ENCODE measurements at places on chromosomes 1 and 21.
A peak's percentile ranks its signal among the peaks of the same experiment; 100 is the strongest.

- DNase-seq, result no peak
Measured at GRCh38 chr1:197469620-197470210, 201.7 kb downstream of the CRB1 start.

DNA sequence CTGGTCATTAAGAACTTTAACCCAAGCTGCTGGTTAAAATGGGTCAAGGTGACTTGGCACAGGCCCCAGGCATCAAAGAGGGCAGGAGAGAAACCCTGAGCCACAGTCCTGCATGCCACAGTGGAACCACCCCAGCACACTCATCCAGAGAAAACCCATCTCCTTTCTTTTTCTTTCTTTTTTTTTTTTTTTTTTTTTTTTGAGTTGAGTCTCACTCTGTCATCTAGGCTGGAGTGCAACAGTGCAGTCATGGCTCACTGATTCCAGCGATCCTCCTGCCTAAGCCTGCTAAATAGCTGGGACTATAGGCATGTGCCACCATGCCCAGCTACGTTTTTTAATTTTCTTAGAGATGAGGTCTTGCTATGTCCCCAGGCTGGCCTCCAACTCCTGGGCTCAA, 109.2 kb upstream of the RAB4A start:
- DNase-seq, result no peak

GRCh38 chr1:193747579-193747978, 561.2 kb upstream of the B3GALT2 start:
- DNase-seq, result no peak

DNA sequence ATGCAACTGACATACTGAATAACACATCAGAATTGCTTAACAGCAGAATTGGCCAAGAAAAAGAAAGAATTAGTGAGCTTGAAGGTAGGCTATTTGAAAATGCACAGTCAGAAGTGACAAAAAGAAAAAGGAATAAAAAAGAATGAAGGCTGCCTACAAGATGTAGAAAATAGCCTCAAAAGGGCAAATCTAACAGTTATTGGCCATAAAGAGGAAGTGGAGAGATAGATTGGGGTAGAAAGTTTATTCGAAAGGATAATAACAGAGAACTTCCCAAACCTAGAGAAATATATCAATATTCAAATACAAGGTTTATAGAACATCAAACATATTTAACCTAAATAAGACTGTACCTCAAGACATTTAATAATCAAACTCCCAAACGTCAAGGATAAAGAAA, 67.5 kb downstream of the ATP6V1G3 start:
- DNase-seq, result no peak

DNA sequence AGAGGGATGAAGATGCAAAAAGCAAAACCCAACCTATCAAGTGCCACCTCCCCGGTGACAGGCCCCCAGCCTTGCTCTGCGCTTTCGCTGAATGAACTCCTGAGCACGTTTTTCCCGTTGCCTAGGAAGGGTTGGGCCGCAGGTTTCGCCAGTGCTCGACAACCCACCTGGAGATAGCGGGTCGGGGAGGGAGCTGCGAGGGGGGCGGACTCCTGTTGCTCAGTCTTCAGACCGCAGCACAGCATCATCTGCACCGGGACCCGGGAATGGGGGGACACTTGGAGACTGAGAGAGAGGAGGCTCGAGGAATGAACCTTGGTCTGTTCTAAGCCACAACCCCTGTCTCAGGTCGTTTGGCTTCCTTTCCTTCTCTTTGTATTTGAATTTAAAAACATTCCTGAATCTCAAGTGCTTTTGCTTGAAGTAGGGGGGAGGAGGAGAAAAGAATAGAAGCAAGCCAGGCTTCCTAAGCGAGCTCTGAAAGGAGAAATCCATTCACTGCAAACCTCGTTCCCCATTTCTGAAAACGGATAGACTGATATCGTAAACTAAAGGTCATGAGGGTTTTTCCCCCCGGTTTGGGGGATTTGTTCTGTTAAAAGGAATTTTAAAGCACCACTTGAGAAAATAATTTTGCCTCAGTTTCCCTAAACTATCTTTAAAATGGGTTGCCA, 1.2 kb downstream of the AK5 start:
- no peak for DNase-seq

- no peak for DNase-seq
Measured at GRCh38 chr1:175511496-175511895, 231.9 kb downstream of the TNR start.

GRCh38 chr21:44354001-44354405, 582 bp downstream of the TRPM2 start:
- no peak for DNase-seq

- no peak for DNase-seq
Measured at GRCh38 chr1:47189844-47190508, at the start of gene PDZK1IP1. PDZK1IP1 (minus strand) TSS chr1:47190036; CDS start chr1:47189932, 104 bp downstream.

DNA sequence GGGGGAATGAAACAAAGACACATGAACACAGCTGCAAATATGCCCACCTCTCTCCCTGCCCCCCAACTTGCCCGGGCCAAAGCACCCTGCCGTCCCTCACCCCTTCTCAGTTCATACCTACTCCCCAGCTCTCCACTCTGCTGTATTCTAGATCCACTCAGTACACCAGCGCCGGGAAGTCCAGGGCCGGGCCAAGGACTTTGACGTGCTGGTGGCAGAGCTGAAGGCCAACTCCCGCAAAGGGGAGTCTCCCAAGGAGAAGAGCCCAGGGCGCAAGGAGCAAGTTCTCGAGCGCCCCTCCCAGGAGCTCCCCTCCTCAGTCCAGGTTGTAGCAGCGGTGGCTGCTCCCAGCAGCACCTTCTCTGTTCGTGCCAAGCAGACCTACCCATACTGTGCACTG, 5.0 kb downstream of the ATXN7L2 start:
- no peak for DNase-seq

GRCh38 chr1:20846461-20847374, 59.6 kb upstream of the HP1BP3 start:
- DNase-seq, result no peak

DNA sequence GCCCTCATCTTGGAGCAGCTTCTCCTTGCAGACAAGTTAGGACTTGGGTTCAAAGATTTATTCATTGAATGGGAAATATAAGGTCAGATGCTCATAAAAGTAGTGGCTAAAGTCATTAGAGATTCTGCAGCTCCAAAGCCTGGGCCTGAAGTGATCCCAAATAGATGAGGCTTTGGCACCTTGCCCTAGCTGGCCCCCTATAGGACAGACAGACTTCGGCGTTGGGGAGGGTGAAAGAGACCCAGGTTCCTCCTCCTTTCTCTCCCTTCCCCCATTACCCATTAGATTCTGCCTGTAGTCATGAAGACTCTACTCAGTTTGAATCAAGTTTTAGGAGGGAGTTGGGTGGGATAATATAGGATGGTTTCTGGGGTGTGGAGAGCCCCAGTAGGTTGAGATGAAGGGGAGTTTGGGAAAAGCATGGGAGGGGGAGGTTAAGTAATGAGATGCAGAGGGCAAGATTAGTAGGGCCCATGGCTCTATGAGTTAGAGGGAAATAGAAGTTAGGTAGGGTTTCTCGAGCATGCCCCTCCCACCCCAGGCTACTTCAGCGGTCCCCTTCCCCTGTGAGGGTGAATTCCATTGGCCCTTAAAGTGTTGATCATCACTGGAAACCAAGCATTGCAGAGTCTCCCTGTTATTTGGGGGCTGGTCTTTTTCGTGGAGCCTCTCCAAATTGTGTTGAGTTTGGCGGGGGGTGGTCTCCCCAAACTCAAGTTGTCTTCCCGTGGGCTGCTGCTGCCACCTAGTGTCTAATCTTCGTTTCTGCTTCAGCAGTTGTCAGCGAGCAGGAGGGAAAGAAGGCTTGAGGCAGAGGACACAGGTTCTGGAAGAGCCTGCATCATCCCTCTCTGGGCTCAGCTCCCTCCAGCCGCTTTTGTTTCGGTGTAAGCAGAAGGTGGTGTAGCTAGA, 2.1 kb upstream of the AHDC1 start:
- no peak for DNase-seq

DNA sequence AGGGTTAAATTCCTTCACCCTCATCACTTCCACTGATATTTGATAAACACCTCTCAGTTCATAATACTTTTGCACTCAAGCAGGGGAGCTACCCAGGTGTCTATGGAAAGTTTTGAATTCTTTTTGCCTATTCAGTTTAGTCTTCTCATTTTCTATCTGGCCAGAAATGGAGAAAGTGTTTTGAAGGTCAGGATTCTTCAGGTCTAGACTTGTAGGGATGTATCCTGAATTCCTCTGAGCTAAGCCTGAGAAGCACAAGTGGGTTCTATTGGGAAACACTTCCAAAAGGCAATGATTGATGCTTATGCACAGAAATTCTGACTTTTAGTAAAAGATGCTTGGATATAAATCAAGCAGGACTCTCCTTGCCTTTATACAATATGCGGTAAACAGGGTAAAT, 217.8 kb upstream of the HOOK1 start:
- no peak for DNase-seq

- DNase-seq, result no peak
Measured at GRCh38 chr1:40930174-40930964, 49.1 kb upstream of the CTPS1 start.

- no peak for DNase-seq
Measured at GRCh38 chr21:15062606-15062965, 2.2 kb downstream of the NRIP1 start.

GRCh38 chr1:217482356-217483102, 148.4 kb downstream of the GPATCH2 start:
- peak; percentile 30 for DNase-seq

- DNase-seq, result no peak
Measured at GRCh38 chr1:11912000-11912399, 14.2 kb downstream of the KIAA2013 start.

- no peak for DNase-seq
Measured at GRCh38 chr1:86035101-86035500, 121.5 kb downstream of the COL24A1 start.

DNA sequence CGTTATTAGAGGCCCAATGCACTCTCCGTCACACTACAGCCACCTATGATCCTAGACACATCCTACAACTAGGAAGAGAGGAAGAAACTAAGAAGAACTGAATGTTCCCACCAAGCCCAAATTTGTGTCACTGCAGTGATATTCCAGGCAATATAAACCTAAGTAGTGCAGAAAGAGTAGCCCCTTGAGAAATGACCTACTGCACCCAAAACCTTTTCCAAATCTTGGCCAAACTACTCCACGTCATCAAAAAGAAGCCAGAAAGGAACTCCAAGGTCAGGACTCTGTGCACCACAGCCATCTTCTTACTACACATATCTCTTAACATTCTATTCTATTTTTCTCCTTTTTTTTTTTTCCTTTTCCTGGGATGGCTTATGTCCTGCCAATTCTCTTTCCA, 60.2 kb downstream of the ADAMTS1 start:
- DNase-seq, result no peak

- DNase-seq, result no peak
Measured at GRCh38 chr1:91099746-91100621, 78.1 kb upstream of the ZNF644 start.

- no peak for DNase-seq
Measured at GRCh38 chr1:196607981-196608380, 259 bp downstream of the KCNT2 start.

DNA sequence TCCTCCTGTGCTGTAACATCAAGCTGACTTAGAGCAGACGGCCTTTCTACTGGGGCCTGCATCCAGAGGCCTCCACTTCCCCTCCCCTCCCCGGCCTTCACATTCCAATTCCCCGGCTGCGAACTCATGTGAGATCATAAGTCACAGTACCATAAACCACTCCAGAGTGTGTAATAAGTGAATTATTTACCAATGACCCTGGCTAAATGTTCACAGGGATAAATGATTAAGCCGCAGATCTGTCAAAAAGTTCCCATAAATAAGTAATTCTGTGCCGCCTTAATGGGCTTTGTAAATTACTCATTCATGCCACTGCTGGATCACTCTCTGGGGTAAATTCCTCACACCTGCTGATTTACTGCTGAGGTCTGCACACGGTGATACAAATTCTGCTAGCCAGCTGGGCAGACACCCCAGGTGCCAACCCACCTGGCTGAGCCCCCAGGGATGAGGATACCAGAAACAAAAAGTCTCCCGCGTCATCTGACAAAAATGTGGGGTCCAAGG, 27.4 kb upstream of the KIRREL1 start:
- DNase-seq, result no peak

DNA sequence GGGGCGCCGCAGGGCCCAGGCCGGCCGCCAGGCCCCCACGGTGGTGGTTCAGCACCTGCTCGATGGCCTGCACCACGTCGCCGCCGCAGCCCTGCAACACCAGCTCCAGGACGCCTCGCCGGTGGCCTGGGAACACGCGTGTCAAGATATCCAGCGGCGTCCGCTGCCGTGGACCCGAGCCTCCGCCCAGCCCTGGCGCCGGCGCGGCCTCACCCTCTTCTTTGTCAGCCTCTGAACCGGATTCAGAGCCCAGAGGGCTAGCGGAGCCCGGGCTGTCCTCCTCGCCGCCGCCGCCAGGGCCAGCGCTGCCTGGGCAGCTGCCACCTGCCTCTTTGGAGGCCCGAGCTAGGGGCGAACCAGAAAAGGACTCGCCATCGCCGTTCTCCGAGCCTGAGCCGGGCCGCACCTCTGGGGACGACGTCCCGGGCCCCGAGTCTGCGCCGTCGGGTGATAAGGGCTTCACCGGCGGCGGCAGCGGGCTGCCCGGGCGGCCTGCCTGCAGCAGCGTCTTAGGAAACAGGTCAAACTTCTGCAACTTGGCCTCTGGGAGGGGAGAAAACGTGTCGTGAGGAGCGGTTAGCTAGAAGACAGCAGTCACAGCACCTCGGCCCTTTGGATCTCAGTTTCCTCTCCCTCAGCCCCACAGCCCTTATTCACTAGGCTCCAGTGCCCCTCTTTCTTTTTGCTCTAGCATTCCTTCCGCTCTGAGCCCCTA, 3.9 kb downstream of the DMRTA2 start:
- DNase-seq, result no peak

DNA sequence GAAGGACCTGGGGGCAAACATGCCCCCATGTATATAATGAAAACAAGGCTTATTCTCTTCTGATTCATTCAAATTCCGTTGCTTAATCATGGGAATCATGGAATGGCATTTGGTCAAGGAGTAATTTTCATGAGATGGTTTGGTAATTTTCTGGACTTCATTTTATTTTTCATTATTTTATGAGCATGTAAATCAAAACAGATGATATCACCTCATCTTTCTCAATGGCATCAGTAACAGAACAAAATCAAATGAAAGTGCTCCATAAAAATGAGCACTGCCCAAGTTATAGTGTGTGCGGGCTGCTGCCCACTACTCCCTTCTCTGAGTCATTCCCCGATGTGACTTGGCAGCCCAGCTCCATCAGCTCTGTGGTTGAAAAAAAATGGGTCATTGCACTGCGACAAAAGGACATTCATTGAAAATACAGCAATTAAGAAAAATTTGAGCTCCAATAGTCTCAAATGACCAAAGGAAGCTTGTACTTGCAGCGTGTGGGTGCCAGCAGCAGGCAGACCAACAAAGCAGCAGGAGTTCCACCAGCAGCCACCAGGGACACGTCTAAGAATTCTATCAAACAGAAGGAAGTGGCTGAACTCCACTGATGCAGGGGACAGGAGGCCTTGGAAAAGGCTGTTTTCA, 84.3 kb upstream of the VAV3 start:
- no peak for DNase-seq

Measured in HS-27A (cell line).